ENCODE measurements at places on chromosomes 5 and 9.

DNA sequence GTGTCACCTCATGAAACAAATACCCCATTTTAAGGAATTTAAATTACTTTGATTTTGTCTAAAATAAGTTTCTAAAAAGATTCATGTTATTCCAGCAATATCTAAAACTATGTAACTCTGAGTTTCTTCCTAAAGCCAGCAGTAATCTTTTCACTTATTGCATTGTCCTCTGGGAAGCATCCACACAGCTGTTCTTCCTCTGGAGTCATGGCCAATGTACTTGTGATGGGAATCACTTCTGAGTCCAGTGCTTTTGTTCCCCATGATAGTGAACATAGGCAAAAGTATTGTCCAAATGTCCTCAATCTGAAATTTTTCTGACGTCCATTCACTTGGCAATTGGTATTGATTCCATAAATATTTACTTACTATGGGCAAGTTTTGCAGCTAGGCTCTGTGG, 125.0 kb downstream of the STARD4 start:
- no peak for DNase-seq

GRCh38 chr5:43363445-43364152, 48.6 kb downstream of the CCL28 start:
- DNase-seq: no peak

DNA sequence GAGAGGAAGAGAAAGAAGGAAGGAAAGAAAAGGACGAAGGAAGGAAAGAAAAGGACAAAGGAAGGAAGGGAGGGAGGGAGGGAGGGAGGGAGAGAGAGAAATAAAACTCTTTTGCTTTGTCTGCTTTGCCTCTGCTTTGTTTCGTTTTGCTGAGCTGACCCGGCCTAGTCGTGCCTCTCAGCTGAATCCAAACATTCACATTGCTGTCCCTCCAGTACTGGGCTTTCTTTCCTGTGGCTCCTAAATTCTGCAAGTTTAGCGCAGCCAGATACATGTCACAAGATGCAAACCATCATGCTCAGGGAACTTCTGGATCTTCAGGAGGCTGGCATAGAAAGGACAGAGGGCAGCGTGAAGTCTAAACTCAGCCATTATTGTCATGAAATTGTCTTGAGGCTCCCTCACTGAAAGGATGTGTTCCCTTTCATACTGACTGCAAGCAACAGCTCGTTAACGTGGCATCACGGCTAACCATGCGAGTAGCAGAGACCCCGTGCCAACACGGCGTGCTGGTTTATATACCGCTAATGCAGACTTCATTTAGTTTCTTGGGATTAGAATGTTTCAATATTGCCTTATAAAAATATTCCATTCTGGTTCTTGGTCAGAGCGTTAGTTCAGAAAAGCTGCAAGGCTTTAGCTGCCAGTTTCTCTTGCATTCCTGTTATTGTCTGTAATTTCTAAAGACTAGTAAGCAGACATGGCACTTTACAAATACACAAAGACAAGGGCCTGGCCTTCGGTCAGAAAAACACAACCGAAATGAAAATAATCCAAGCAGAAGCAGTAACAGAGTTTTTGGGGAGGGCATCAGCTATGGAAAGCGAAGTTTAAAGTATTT, 94.2 kb downstream of the TMEM174 start:
- no peak for DNase-seq

- no peak for DNase-seq
Measured at GRCh38 chr5:18987101-18987500, 1000.9 kb downstream of the CDH18 start.

- no peak for DNase-seq
Measured at GRCh38 chr9:123821619-123822018, 108.3 kb downstream of the DENND1A start.

- peak; percentile 73 for DNase-seq
Measured at GRCh38 chr5:126594748-126595485, at the start of gene ALDH7A1. Gene ALDH7A1 (minus strand): TSS chr5:126595219. CDS start chr5:126595198, 21 bp downstream.
